ENCODE measurements at places on chromosomes 3 and 15.

DNA sequence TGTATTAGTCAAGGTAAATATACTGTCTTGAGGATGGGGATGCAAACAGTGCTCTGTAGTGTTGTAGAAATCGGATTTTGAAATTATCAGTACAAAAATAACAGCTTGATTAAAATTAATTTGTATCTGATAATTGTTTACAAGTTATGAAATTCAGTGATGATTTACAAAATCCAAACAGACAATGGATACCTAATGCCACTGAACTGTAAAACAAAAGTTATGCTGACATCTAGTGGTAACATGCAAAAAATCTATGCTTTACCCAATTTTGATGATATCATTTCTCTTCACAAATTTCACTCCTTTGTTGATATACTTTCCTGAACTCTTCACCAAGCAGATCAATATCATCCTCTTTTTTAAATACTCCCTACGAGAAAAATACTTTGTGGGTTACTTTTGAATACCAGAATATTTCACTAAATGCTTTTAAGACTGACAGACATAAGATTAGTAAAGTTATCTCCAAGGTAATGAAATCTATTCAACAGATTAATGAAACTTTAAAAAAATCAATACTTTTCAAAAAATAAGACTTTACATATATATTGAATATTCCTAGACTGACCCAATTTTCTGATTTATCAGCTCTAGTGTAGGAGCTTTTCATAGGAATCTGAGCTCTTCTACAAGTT, 36.0 kb downstream of the MNS1 start:
- DNase-seq = no peak

- no peak for DNase-seq
These were observed 37.2 kb upstream of the SLCO2A1 start for GRCh38 chr3:134066651-134067530.

- no peak for DNase-seq
These were observed 181.2 kb downstream of the WNT5A start for GRCh38 chr3:55305696-55306485.

GRCh38 chr3:49563040-49563578, 8.8 kb downstream of the BSN start:
- no peak for DNase-seq

GRCh38 chr15:63187589-63188226, 1.7 kb upstream of the RAB8B start:
- DNase-seq = no peak

GRCh38 chr15:32029862-32030781, at the start of gene CHRNA7:
CHRNA7 (plus strand) TSS chr15:32030515; CDS start chr15:32030595, 80 bp downstream.
- DNase-seq = no peak

- DNase-seq = no peak
These were observed 5.1 kb downstream of the CDIN1 start for GRCh38 chr15:36584511-36584910.

- no peak for DNase-seq
These were observed 20.6 kb downstream of the RBMS3 start for GRCh38 chr3:29301332-29302019.

- DNase-seq = no peak
These were observed 64.8 kb downstream of the BOC start for GRCh38 chr3:113275929-113276750.

GRCh38 chr3:172846103-172846561, 95.6 kb downstream of the ECT2 start:
- DNase-seq = no peak

DNA sequence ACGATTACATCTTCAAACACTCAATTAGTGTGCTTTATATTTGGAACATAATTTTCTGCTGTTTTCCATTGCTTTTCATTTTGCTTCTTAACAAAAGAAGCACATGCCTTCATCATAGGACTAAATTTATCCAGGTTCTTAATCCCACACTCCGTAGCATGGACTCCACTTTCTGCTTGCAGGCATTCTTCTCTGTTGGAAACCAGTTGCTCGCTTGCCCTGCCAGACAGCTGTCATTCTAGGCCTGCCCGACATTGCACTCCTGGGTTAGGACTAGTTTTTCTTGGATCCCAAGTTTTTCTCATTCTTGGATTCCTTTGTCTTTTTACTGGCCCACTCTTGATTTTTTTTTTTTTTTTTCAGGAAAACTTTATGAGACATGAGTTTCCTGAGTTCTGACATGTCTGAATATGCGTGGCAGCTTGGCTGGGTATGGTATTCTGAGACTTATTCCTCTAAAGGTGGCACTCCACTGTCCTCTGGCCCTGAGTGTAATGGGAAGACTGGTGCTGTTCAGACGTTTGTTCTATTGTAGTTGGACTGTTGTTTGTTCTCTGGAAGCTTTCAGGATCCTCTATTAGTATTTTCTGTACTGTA, 6.3 kb upstream of the ATP1B3 start:
- no peak for DNase-seq

DNA sequence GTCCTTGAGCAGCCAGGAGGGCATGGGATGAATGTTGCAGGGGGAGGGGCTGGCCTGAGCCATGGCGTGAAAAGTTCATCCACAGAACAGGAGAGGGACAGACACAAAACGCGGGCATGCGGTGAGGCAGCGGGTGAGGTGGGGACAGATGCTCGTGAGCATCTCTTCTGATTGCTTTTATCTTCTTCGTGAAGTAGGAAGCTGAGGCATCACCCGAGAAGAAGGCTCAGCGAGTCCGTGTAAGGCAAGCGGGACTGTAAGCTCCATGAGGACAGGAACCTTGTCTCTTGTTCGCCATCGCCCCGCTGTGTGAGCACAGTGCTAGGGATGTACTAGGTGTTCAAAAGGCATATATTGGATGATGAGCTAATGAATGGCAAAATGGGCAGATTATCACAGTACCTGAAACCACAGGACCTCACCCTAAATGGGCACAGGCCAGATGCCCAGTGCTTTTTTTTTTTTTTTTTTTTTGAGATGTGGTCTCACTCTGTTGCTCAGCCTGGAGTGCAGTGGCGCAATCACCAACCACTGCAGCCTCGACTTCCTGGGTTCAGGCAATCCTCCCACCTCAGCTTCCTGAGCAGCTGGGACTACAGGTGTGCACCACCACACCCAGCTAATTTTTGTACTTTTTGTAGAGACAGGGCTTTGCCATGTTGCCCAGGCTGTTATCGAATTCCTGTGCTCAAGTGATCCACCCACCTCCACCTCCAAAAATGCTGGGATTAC, 46.8 kb downstream of the CPN2 start:
- no peak for DNase-seq

DNA sequence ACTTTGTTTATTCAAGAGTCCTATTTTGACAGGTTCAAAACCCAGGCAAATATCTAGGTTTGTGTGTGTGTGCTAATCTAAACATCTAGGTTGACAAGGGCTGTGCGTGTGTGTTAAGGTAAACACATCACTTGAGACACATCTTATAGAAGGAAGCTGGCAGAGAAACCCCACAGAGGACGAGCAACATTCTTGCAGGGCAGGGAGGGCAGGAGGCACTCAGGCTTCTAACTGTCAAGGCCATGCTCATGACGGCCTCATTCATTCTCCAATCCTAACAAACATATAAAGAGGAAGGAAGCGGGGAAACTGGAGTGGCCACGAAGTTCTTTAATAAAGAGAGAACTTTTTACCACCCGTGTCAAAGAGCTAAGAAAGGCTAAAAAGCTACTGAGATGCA, 43.4 kb downstream of the SLCO2A1 start:
- DNase-seq = no peak

DNA sequence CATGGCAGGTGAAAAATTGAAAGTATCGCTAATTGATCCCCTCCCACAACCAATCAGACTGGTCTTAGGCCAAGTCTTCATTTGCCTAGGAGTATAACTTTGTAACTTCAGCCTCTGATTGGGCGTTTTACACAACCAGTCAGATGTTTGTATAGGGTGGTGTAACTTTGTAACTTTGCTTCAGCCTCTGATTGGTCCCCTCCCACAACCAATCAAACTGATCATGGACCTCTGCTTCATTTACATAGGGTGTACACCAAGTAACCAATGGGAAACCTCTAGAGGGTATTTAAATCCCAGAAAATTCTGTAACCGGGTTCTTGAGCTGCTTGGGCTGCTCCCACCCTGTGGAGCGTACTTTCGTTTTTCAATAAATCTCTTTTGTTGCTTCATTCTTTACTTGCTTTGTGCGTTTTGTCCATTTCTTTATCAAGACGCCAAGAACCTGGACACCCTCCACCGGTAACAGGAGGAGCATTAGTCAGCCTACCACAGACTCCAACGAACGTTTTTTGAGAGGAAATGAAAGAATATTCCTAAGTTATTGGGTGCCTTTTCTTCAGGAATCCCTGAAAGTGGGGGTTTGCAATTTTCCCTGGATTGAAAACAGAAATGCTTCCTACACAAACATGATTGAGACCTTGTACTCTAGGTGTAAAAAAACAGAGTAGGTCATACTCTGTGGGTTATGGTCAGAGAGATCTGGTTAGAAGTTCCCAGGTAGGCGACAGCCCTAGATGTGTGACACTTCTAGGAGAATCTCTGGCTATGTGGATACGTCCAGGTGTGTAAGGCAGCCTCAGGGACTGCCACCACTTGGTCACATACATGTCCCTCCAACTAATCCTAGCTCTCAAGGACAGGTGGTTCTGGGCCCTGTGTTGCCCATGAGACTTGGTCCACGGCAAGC, 5.5 kb upstream of the SACM1L start:
- DNase-seq = no peak

- no peak for DNase-seq
These were observed 384.1 kb downstream of the PLOD2 start for GRCh38 chr3:145776782-145777408.

- no peak for DNase-seq
These were observed 57.6 kb downstream of the SSR3 start for GRCh38 chr3:156497326-156497725.

DNA sequence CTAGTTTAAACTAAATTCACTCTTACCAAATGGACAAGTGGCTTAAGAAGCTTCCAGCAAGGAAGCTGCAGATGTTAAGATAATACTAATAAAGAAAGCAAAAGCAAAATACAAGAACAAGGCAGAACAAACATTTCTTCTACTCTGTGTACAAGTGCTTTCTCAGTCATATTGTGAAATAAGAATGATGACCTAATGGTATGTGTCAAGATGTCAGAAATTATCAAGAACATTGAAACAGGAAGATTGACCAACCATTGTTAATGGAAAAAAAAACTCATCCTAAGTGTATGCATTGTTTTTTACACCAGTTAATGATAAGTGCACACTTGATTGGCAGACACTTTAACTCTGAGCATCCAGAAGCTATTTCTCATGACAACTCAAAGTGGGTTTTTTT, 65.4 kb upstream of the P2RY1 start:
- no peak for DNase-seq

DNA sequence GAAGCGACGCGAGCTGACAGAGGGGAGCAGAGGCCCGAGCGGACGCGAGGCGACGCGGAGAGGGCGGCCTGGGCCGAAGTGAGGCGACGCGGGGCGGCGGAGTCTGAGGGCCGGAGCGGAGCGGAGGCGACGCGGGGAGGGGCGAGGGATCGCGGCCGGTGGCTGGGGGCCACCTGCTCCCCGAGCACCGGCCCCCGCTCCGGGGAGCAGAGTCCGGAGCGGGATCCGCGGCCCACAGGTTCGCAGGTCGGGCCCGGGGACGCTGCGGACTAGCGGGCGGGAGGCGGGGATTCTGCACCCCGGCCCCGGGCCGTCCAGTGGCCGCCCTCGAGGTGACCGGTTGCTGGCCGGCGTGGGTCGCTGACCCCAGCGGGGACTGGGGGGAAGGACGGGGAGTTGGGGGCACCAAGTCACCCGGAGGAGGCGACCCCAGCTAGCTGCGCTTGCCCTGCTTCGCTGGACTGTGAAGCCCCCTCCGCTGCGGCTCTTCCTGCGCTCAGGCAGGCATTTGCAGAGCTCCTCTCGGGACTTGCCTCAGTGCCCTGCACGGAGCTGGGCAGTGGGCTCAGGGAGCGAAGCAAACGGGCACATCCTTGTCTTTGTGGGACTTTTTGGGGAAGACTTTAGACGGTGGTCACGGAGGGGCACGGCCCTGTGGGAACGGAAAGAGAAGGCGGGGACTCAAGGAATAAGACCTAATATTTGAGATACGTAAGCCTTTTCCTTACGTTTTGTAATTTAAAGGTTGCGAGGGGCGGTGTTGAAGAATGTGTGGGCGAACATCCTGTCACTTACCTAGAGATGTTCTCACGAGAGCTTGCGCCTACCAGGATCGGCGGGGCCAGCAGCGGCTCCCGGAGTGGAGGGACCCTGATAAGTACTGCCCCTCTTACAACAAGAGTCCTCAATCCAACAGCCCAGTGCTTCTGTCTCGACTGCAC, 566 bp downstream of the HMCES start:
- DNase-seq = peak; percentile 37

DNA sequence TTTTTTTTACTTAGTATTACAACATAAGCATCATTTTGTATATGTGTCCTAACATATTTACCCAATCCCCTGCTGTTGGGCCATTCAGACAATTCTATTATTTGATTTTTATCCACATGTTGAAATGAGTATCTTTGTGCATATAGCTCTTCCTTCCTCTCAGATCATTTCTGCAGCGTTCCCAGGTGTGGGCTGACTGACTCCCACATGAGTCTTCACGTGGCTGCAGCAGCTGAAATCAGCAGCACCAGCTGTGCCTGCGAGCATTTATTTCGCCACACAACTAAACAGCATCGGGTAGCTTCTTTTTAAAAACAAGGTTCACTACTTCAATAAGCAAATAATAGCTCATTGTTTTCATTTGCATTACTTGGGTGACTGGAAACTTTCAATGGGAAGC, 44.5 kb upstream of the PDE8A start:
- DNase-seq = no peak

DNA sequence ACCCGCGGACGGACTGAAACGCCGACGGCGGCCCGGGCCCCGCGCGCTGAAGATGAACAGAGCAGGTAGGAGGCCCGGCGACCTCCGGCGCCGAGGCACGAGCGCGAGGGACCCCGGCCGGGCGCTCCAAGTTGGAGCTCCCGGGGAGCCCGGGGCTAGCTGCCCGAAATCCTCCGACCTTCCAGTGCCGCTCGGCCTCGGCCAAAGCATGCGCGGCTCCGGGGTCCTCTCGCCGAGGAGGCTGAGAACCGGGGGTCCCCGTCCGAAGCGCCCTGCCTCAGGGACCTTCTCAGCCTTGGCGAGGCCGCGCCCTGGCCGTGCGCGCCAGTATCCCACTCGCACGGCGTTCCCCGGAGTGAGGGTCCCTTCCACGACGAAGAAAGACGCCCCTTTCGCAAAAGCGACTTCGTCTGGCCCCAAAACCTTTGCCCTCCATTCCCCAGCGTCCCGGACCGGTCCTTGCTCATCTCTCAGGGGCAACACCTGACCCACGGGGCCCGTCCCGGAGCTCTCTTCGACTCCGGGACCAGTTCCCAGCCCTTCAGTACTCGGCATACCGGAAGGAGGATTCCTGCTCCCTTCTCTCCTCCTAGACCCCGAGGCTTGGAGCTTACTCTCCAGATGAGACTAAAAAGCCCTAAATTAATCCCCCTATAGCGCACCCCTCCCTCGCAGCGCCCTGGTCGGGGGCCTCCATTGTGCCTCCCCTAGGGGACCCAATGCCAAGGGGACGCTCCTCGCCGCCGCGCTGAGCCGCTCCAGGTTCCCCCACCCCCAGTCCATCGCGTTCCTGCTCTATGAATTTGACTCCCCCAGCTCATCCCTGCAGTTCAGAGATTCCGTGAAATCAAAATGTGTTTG, 7.7 kb upstream of the FGD5 start:
- no peak for DNase-seq

All from activated CD4-positive, CD25-positive, alpha-beta regulatory T cell (primary cell).